ENCODE measurements at places on chromosomes 3 and 15.

DNA sequence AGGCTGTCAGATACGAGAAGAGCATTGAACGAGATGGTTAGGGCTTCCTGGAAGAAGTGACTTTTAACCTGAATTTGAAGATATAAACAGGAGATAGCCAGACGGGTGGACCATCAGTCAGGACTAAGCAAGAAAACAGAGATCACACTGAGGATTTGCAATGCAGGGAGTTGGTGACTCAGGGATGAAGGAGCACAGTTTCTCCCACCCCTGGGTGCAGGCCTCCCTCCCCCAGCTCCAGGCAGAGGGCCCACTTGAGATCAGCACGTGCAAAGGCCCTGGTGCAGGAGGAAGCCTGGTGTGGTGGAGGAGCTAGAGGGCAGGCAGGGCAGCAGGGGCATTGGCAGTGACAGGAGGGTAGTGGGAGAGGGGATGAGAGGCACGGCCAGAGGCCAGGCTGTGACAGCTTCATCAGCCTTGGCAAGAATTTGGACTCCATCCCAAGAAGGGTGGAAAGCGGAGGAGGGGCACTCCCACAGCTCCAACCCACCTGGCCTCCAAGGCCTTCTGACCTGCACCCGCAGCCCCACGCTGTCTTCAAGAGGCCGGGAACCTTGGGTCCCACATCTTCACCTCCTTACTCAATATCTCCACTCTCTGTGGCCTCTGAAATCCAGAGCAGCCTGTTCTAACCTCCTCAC is 8.7 kb upstream of the PCSK6 start:
- DNase-seq = no peak

GRCh38 chr15:65806397-65806796 is 14.3 kb upstream of the DENND4A start:
- no peak for DNase-seq

GRCh38 chr3:123105201-123106189 is 38.7 kb downstream of the PDIA5 start:
- DNase-seq = no peak

DNA sequence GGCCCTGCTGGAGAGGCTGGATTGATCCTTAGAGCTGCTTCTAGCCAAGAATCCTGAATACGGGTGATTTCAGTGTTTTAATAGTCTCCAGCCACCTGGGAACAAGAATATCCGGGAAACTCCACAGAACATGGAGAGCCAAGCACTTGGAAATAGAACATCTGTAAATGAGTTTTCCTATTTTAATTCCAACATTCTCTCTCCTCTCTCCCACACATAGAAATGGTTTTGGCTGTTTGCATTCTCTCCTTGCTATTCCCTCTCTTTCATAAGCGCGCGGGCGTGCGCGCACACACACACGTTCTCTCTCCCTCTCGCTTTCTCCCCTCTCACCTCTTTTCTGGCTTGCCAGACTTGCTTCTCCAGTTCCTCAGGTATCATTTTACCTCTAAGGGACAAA is 50.6 kb downstream of the GADL1 start:
- DNase-seq = no peak

DNA sequence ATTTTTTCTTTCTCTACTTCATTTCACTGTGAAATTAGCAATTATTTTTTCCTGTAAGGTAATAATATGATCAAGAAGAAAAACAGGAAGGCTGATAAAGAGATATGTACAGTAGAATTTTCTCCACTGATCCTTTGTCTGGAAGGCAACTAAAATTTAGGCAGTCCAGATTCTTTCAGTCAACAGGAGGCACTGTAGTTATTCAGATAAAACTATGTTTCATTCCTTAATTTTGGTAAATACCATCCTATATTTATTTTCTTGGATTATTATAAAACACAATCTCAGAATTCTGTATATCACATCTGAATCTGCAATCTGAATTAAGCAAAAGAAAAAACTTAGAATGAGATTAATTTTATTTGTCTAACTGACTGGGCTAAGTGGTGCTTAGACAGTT is 343.2 kb downstream of the LSAMP start:
- DNase-seq = no peak
